Stimulated activated CD4-positive, alpha-beta T cell treated with anti-CD3 and anti-CD28 coated beads, TNF-alpha, amount 100 ng/mL, for 4 hours (primary cell): ENCODE measurements at places on chromosomes 5 and 9.

DNA sequence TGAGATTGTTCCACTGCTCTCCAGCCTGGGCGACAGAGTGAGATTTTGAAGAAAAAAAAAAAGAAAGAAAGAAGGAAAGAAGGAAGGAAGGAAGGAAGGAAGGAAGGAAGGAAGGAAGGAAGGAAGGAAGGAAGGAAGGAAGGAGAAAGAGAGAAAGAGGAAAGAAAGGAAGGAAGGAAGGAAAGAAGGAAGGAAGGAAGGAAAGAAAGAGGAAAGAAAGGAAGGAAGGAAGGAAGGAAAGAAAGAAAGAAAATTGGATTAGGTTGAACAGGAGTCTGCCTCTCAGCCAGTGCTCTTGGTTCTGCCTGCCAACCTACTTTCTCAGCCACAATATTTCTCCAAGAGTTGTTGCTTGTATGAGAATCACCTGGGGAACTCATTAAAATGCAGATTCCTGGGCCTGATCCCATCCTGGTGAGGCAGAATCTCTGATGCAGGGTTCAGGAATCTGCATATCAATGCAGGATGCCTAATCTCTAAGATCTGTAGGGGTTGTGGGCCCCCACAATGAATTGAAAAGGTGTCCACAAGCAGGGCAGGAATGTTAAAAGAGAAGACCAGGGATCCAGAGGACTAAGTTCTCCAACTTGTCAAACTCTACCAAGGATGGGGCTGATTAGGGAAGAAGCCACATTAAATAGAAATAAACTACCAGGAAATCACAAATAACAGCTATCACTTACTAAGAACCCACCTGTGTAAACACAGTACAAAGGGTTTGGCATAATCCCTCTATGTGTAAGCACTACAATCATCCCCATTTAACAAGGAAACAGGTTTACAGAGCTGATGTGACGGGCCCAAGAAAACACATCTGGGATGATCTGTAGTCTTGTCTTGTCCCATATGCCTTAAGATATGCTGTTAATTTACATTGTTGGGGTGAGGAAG lies 23.4 kb upstream of the GALNT10 start:
- no peak for DNase-seq

DNA sequence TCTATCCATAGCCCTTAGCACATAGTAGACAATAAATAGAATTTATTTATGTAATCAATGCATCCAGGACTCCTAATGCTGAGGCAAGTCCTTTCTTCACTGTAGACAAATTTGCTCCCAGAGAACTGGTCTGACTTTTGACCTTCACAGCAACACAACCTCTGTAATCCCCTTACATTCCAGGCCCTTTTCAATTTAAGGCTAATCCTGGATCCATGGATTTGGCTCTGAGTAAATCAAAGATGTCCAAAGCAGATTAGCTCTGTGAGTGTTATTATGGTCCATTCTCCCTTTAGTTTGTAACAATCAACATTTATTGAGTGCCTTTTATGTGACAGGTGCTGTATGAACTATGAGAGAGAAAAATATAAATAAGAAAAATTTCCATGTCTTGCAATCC lies 27.4 kb upstream of the TMC1 start:
- no peak for DNase-seq

DNA sequence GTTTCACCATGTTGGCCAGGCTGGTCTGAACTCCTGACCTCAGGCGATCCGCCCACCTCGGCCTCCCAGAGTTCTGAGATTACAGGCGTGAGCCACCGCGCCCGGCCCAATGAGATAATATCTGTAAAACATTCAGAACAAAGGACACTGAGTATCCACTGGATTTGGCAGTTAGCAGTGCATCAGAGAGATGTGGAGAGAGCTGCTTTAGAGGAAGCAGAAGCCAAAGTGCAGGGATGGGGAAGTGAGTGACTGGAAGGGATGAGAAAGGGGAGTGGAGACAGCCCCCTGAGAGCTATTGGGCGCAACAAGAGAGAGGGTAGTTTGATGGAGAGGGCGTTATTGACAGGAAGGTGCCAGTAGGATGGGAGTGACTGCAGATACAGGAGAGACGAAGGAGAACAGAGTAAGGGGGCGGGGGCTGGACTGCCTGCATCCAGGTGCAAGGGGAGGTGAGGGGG lies 157.5 kb upstream of the SHB start:
- DNase-seq: no peak

GRCh38 chr9:108913391-108913790 lies 20.5 kb downstream of the ELP1 start:
- no peak for DNase-seq

DNA sequence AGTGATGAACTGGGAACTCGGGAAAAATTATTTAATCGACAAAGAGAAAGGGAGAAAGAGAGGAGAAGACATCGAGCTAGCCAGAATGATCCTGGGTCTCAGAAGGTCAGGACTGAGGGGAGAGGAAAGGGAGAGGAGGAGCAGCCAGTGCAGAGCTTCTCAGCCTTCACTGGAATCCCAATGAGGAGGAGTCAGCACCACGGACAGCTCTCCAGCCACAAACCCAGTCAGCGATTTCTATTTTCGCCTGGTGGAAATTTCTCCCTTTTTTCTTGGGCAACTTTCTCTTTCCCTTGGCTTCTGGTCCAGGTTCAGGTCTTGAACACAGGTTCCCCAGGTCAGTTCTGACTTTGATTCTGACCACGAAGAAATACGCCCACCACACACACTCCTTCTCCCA lies 1.6 kb upstream of the BRINP1 start:
- DNase-seq: no peak
